ENCODE measurements at places on chromosomes 1 and 21. TPM values are rescaled to one million over a fixed set of nuclear protein-coding genes. Genes with fewer than 3 reads are reported as not detected.

DNA sequence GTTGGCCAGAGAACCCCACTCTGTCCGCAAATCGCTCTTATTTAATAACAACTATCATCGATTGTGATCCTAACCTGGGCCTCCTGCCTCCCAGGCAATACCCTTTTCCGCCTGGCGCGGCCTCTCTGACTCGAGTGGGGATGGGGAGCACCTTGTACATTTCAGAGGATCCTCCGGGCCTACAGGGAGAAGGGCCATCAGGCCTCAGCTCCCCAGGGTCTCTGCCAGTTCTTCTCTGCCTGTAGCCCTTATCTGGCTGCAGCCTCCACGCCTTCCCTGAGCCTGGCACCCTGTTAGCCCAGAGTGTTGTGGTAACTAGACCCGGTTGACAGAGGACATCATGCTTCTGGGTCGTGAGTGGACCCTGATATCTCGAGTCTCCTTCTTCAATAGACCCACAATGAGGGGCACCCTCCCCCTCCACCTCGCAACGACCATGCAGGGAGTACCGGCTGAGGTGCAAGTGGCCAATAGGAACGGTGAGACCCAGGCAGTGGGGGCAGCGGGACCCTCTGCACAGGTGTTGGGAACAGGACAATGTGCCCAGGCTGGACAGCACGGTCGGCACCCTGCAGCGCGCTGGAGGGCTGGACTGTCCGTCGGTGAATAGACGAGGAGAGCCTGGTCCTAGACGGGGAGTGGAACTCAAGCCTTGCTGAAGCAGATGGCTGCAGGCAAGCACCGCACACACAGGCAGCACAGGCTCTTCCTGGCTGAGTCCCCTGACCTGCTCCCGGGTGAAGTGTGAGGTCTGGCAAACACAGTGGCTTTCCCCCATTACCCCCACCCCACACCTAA lies 7.1 kb upstream of the CRYBG2 start:
- H3K27me3 ChIP-seq: peaks cover 15% of the 10 kb centered on the region
- peaks cover 50% of the 10 kb centered on the region for H3K4me1 ChIP-seq
- no peak for DNase-seq
- peak overlapping the region; percentile 36 for H3K4me3 ChIP-seq
- H3K36me3 ChIP-seq: no peaks in the 10 kb centered on the region

Gene TMEM82
- total RNA-seq: 2.2 TPM

GRCh38 chr21:38839328-38840286 lies 33.9 kb downstream of the ETS2 start:
- no peak for DNase-seq
- no peaks in the 10 kb centered on the region for H3K4me1 ChIP-seq
- H3K4me3 ChIP-seq: no peak overlapping the region
- peak overlapping the region; percentile 31 for H3K27ac ChIP-seq
- H3K36me3 ChIP-seq: no peaks in the 10 kb centered on the region
- H3K27me3 ChIP-seq: no peaks in the 10 kb centered on the region

DNA sequence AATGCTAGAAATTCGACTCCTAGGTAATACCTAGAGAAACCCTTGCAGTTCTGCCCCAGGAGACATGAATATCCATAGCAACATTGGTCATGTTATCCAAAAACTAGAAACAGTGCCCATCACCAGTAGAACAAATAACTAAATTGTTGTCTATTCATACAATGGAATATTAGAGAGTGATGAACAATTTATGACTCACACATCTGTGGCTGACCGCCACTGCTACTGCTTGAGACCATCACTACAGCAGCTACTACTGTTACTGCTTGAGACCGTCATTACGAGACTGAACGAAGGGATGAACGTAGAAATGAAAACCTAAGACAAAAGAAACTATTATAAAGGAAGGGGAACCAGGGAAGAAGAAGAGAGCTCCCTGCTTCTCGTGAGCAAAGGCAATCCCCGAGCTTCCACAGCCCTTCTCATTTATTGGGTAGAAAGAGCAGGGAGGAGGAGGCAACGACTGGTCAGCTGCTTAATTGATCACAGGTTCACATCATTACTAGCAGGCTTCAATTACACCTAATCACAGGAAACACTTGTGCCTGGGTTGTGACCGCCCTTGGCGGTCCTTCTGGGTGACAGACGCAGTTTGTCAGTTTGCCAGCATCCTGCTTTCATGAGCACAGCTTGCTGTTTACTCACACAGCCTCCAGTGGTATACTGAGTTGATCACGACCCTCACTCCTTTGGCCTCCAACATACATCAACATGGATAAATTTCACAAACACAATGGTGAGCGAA lies 14.1 kb upstream of the PADI4 start:
- no peaks in the 10 kb centered on the region for H3K36me3 ChIP-seq
- H3K27ac ChIP-seq: no peak overlapping the region
- peaks cover 33% of the 10 kb centered on the region for H3K27me3 ChIP-seq
- no peaks in the 10 kb centered on the region for H3K4me1 ChIP-seq
- no peak overlapping the region for H3K4me3 ChIP-seq
- no peak for DNase-seq

GRCh38 chr1:234841281-234841680 lies 231.3 kb upstream of the IRF2BP2 start:
- DNase-seq: no peak
- H3K4me1 ChIP-seq: peaks cover 2% of the 10 kb centered on the region
- H3K27ac ChIP-seq: no peak overlapping the region
- no peaks in the 10 kb centered on the region for H3K36me3 ChIP-seq
- H3K27me3 ChIP-seq: no peaks in the 10 kb centered on the region

- no peak for DNase-seq
- H3K4me3 ChIP-seq: no peak overlapping the region
- H3K36me3 ChIP-seq: peaks cover 35% of the 10 kb centered on the region
- no peaks in the 10 kb centered on the region for H3K27me3 ChIP-seq
- peaks cover 29% of the 10 kb centered on the region for H3K4me1 ChIP-seq
These were observed 21.2 kb downstream of the ZNF697 start for GRCh38 chr1:119626841-119627240.

DNA sequence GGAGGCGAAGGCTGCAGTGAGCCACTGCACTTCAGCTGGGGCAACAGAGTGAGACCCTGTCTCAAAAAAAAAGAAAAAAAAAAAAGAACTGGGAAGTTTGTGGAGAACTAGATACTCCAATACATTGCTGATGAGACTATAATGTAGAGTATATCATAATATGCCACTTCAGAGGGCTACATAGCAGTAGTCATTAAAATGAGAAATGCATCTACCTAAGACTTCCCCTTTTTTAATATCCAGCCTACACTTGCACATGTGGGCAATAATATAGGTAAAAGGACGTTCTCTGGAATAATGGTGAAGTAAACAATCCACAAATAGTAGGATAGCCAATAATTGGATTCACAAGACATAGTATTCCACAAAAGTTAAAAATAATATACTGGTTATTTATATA lies 311.0 kb downstream of the HLX start:
- no peak overlapping the region for H3K27ac ChIP-seq
- H3K36me3 ChIP-seq: no peaks in the 10 kb centered on the region
- no peaks in the 10 kb centered on the region for H3K4me1 ChIP-seq
- H3K27me3 ChIP-seq: no peaks in the 10 kb centered on the region

DNA sequence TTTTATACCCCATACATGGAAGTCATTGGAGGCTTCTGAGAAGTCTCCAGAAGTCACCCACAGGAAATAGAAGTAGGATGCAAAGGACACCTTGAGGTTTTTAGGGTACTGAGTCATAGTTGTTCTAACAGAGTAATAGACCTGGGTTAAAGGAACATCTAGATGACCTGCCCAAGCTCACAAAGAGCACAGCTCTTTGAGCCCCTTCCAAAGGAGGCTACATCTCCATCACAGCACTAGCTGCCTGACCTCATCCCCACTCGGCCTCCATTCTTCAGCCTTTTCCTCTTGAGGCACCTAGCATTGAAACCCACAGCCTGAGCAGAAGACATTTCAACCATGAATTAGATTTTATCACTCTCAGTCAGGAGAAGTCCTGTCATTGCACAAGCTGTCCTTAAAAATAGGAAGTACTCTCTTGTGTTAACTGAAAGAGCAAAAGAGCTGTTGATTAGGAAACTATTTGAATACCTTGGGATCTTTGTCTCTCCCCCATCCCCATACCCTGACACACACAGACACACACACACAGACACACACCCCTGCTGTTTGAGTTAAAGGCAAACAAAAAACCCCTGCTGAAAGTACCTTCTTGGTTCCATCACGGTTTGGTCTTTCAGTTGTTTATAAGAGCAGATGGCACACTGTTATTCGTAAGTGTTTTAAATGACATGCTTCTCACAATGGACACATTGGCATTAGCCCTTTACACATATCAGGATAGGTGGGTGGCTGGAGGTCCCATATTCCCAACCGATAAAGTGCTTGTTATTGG lies 22.2 kb downstream of the MKNK1 start:
- H3K4me3 ChIP-seq: no peak overlapping the region
- H3K36me3 ChIP-seq: peaks cover 100% of the 10 kb centered on the region
- no peaks in the 10 kb centered on the region for H3K27me3 ChIP-seq
- DNase-seq: no peak

GRCh38 chr1:40414331-40414730 lies 35.9 kb upstream of the ZFP69B start:
- no peak overlapping the region for H3K27ac ChIP-seq
- no peak for DNase-seq

- H3K4me1 ChIP-seq: no peaks in the 10 kb centered on the region
- no peaks in the 10 kb centered on the region for H3K36me3 ChIP-seq
- peaks cover 7% of the 10 kb centered on the region for H3K27me3 ChIP-seq
- no peak overlapping the region for H3K27ac ChIP-seq
- H3K4me3 ChIP-seq: no peak overlapping the region
- DNase-seq: peak; percentile 7
These were observed 471.8 kb downstream of the PCP4 start for GRCh38 chr21:40339050-40339449.

DNA sequence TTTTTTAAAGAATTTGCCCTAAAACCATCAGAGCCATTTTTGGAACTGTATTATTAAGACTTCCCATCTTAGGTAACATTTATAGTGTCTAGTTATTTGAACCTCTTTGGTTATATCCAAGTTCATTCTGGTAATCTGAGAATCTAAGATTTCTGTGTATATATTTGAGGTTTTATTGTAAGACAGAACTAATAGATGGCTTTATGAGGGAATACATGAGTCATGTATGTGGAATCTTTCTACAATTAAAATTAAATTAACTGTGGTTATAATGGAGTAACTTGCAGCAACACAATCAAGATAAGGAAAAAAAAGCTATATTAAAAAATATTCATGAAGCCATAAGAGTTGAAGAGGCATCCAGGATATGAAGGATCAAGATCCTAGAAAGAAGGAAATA lies 92.1 kb downstream of the UBE2U start:
- H3K4me3 ChIP-seq: no peak overlapping the region
- DNase-seq: no peak
- H3K27ac ChIP-seq: no peak overlapping the region
- no peaks in the 10 kb centered on the region for H3K36me3 ChIP-seq
- no peaks in the 10 kb centered on the region for H3K27me3 ChIP-seq

Gene SARS1
- 104 TPM for total RNA-seq

Gene ZNF648
- total RNA-seq: not detected

- no peak for DNase-seq
- H3K4me1 ChIP-seq: no peaks in the 10 kb centered on the region
- no peaks in the 10 kb centered on the region for H3K27me3 ChIP-seq
- H3K27ac ChIP-seq: no peak overlapping the region
- H3K4me3 ChIP-seq: no peak overlapping the region
These were observed 827.7 kb upstream of the BRINP3 start for GRCh38 chr1:191305370-191305769.
